ENCODE measurements at places on chromosomes 3 and 15. TPM values are rescaled to one million over a fixed set of nuclear protein-coding genes. Genes with fewer than 3 reads are reported as not detected.
A peak's percentile ranks its signal among the peaks of the same experiment; 100 is the strongest.

Gene TRH
- not detected for total RNA-seq

Gene POPDC2
- total RNA-seq = 3.2 TPM

DNA sequence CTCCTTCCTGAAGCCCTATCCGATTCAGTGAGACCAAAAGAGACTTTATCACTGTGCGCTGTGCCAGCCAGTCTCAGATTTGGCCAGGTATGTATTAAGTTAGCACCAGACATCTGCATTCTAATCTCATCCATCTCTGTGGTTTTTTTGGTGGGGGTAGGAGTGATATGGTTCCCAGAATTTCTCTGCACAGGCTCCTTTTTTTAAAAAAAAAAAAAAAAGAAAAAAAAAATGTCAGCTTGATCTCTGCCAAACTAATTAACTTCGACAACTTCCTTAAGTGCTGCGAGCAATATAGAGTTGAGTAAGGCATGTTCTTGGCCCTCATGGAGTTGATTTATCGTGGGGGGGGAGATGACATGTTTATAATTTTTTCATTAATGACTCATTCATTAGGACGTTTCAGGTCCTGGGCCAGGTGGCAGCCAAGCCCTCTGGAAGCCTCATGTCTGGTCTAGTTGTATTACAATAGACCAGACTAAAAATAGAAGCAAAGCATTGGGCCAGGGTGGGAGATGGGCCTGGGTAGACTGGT lies 12.9 kb downstream of the SLCO3A1 start:
- H3K27me3 ChIP-seq = no peaks in the 10 kb centered on the region
- H3K36me3 ChIP-seq = peaks cover 13% of the 10 kb centered on the region
- peaks cover 86% of the 10 kb centered on the region for H3K4me1 ChIP-seq
- H3K27ac ChIP-seq = no peak overlapping the region
- no peak for DNase-seq

GRCh38 chr15:94602754-94603470 lies 371.6 kb downstream of the MCTP2 start:
- H3K27ac ChIP-seq = no peak overlapping the region
- peaks cover 17% of the 10 kb centered on the region for H3K4me1 ChIP-seq
- H3K36me3 ChIP-seq = peaks cover 4% of the 10 kb centered on the region
- H3K27me3 ChIP-seq = peaks cover 55% of the 10 kb centered on the region
- no peak for DNase-seq

GRCh38 chr3:133880287-133880686 lies 15.4 kb downstream of the RAB6B start:
- peak overlapping the region; percentile 55 for H3K27ac ChIP-seq
- H3K36me3 ChIP-seq = no peaks in the 10 kb centered on the region
- peak; percentile 34 for DNase-seq
- peaks cover 16% of the 10 kb centered on the region for H3K27me3 ChIP-seq

- DNase-seq = no peak
- no peak overlapping the region for H3K27ac ChIP-seq
- H3K36me3 ChIP-seq = no peaks in the 10 kb centered on the region
- peaks cover 1% of the 10 kb centered on the region for H3K27me3 ChIP-seq
- no peak overlapping the region for H3K4me3 ChIP-seq
Observed at GRCh38 chr3:20280257-20280656, 94.3 kb upstream of the SGO1 start.

- H3K36me3 ChIP-seq = no peaks in the 10 kb centered on the region
- H3K27ac ChIP-seq = no peak overlapping the region
- H3K27me3 ChIP-seq = peaks cover 49% of the 10 kb centered on the region
- peaks cover 24% of the 10 kb centered on the region for H3K4me1 ChIP-seq
- no peak for DNase-seq
- H3K4me3 ChIP-seq = no peak overlapping the region
Observed at GRCh38 chr15:38085114-38085513, 150.7 kb downstream of the TMCO5A start.

DNA sequence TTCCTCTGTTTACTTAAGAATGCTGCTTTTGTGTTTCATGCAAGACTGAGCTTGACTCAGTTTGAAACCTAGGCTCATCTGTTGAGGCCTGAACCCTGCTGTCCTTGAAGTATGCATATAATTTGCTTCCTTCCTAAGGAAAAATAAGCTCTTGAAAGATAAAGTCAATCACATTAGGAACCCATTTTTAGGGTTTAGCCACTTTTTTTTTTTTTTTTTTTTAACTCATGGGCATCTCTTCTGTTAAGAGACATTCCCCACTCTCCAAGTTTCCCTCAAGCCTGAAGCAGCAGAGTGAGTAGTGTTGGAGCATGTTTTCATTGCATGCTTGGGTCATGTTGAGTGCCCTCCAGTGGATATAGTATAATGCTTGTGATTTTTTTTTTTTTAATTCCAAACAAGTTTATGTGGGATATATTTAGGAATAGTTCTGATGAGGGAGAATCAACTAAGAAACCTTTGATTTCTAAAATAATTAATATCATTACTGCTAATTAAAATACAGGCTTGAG lies 3.6 kb downstream of the CTNNB1 start:
- H3K4me1 ChIP-seq = peaks cover 60% of the 10 kb centered on the region
- H3K4me3 ChIP-seq = no peak overlapping the region
- peaks cover 2% of the 10 kb centered on the region for H3K27me3 ChIP-seq
- DNase-seq = no peak
- no peak overlapping the region for H3K27ac ChIP-seq
- H3K36me3 ChIP-seq = peaks cover 21% of the 10 kb centered on the region

DNA sequence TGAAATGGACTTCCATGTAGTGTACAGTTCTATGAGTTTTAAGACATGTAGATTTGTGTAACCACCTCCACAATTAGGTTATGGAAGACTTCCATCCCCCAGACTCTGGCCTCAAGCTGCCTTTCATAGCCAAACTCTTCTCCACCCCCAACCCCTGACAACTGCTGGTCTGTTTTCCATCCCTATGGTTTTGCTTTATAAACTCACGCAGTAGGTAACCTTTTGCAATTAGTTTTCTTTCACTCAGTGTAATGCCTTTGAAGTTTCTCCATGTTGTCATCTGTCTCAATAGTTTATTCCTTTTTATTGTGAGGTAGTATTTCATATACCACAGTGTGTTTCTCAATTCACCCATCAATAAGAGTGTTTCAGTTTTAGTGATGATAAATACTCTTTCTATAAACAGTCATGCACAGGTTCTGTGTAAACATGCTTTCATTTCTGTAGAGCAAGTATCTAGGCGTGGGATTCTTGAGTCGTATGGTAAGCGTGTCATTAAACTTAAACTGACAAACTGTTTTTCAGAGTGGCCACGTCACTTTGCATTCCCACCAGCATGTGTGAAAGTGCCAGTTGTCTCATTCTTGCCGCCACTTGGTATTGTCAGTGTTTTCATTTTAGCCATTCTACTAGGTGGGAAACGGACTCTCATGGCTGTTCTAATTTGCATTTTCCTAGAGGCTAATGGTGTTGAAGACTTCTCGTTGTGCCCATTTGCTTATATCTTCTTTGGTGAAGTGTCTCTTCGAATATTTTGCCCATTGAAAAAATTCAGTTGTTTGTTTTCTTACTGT lies 47.3 kb upstream of the ALDH1A3 start:
- DNase-seq = no peak
- no peaks in the 10 kb centered on the region for H3K4me1 ChIP-seq
- no peak overlapping the region for H3K27ac ChIP-seq
- no peak overlapping the region for H3K4me3 ChIP-seq

DNA sequence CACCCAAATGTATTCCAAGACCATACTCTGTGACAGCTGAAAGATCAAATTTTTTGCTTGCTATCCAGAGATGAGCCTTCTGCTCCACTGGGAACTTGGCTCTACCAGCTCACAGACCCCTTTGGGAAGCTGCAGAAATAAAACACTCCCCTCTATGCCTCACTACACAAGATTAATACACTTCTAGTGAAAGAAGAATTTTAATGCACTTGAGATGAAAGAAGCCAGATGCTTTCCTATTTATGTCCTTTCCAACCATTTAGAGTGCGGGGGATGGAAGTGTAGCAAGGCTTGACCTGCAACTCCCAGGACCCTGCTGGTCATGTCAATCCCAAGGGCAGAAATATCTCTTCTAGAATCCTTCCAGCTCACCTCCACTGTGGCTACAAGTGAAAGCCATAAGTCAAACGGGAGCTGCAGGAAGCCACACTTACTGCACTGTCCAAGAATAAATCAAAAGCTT lies 34.7 kb downstream of the ANXA2 start:
- peaks cover 47% of the 10 kb centered on the region for H3K4me1 ChIP-seq
- peak overlapping the region; percentile 80 for H3K27ac ChIP-seq
- H3K36me3 ChIP-seq = peaks cover 71% of the 10 kb centered on the region
- no peaks in the 10 kb centered on the region for H3K27me3 ChIP-seq
- H3K4me3 ChIP-seq = peak overlapping the region; percentile 2

DNA sequence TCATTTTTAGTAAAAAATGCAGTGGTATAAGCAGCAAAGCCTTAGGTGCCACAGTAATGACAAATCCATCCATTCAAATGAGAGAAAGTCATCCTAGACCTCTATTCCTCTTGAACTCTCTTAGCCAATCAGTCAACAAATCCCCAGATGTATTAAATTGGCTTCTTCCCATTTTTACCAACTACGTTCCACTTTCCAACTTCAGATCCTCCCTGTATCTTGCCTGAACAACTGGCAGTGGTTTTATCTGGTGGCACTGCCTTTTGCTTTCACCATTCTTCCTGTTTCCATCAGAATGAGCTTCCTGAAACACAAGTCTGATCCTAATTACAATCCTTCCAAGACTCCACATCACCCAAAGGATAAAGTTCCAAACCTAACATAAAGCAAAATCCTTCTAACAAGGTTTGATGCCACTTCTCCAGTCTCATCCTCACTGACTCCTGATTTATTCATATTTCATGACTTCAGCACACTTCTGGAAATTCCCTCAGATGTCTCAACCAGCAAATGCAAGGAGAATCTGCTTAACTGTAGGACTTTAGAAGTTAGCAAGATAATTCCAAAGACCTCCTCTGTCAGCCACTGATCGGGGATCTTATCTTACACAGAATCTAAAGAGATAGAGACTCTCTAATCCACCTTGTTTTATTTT lies 69.8 kb upstream of the SLC4A7 start:
- peaks cover 3% of the 10 kb centered on the region for H3K36me3 ChIP-seq
- no peaks in the 10 kb centered on the region for H3K4me1 ChIP-seq
- no peak for DNase-seq
